ENCODE measurements at places on chromosomes 1 and 21.
A peak's percentile ranks its signal among the peaks of the same experiment; 100 is the strongest.

DNA sequence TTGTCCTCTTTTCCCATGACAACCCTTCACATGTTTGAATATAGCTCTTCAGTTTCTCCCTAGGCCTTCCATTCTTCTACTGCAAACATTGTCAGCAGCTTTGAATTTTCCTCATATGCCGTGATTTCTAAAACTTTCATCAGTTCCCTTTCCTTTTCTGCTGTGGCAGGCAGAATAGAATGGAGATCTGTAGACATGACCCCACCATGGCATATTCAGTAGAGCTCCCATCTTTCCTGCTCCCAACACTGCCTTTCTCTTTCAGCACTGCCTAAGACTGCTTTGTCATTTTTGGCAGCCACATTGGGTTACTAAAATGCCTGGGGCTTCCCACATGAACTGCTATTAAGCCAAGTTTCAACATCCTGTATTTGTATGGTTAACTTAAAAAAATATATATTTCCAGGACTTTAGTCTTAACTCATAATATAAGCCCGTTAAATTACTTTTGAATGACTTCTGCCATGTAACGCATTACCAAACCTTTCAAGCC lies 60.9 kb downstream of the TBX19 start:
- DNase-seq, result no peak

DNA sequence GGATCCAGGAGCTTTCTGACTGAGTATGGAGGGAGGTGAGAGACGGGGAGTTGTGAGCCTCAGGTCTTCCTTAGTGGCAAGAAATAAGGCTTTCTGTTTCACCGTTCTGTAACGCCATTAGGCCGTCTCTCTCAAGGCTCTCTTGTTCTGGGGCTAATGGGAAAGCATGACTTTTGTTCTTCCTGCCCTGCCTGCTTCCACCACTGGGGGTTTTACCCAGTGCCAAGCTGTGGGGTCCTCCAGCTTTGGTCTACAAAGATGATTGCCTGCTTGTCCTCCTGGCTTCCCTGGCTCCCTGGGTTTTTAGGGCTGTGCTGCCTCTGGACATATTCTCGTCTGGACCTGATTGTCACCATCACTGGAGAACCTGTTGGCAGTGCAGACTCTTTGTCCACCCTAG lies 74.8 kb upstream of the TINAGL1 start:
- DNase-seq, result no peak

GRCh38 chr1:214467078-214467585 lies 84.3 kb downstream of the PTPN14 start:
- DNase-seq, result no peak

GRCh38 chr1:116943438-116943837 lies 33.7 kb downstream of the PTGFRN start:
- DNase-seq, result no peak

DNA sequence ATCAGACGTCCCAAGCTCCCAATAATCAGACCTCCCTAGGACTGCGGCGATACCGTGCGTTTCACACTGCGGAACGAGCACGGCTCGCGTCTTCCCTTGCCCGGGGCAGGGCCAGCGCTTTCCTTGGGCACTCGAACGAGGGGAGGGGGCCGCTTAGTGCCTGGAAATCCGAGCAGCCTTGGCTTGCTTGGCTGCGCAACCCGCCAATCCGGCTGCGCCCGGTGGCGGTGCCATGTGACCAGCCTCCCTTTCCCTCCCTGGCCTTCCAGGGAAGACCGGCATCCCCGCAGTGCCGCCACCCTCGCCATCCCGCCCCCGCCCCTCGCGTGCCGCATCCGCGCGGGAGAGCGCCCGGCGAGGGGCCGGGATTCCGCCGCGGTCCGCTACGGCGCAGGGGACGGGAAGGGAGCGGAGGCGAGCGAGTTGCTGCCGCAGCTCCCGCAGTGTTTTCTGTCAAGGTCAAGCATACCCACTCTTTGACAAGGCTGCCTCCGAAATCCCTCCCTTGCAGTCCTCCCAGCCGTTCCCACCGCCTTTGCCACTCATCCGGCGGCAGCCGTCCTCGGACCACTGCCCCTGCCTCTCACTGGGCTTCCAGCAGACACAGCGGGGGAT lies 8.3 kb upstream of the RNF19B start:
- DNase-seq, result peak; percentile 54

DNA sequence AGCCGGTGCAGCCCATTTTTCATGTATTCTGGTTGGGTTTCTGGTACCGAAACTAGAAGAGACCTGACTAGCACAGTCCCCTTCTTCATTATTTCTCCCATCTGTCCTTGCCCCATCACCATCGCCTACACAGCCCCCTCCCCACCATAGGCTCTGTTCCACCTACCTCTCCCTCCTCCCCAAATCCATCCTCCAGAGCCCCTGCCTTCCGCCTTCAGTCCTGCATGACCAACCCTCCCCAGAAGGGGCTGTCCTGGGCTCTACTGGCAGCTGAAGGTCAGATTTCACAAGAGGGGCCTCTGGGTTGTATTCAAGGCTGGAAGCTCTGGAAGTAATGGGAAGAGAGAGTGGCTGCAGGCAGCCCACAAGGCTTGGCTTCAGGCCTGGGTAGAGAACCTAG lies 55.2 kb downstream of the SDC3 start:
- no peak for DNase-seq

DNA sequence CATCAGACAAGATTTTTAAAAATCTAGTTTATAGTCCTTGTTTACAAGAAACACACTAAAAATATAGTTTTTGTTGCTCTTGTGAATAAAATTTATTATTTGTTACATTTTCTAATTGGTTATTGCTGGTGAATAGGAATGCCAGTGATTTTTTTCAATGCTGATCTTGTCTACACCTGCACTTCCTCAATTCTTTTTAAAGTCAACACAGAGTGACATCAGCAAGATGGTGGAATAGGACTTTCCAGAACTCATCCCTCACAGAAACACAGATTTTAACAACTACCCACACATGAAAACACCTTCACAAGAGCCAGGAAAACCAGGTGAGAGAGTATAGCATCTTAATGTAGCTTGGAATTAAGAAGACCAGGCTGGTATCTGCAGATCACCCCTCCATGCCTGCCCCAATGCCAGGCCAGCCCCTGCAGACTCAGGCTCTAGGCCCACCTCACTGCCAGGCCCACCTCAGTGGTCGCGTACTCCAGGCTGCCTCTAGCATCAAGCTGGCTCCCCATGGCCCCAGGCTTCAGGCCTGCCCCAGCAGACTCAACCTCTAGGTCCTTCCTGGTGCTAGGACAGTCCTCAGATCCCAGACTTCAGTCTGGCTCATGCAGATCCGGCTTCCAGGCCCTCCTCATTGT lies 117.6 kb downstream of the WDR3 start:
- no peak for DNase-seq

DNA sequence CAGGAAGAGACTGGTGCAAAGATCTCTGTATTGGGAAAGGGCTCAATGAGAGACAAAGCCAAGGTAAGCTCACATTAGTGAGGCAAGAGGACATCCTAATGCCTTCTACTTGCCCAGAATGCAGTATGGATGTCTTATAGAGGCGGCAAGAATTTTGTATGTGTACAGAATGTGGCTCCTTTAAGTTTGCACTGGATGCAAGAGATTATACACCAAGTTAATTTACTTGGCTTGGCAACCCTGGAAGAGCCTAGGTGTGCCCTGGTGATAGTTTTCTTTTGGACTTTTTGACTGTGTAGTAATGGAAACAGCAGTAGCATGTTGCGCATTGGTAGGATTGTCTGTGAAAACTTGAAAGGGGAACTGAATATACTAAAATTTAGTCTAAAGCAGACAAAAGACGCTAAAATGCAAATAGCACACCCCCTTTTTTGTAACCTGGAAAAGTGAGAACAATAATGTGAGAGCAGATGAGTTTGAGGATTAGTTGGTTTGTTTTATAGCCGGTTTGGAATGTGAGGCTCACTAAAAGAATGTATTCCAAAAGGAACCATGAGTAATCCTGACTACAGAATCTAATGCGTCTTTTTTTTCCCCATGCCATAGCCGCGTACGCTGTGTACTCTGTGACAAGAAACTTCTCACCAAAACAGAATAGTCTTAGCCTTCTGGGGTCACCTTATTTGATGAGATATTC lies 18.1 kb downstream of the KHDRBS1 start:
- no peak for DNase-seq

DNA sequence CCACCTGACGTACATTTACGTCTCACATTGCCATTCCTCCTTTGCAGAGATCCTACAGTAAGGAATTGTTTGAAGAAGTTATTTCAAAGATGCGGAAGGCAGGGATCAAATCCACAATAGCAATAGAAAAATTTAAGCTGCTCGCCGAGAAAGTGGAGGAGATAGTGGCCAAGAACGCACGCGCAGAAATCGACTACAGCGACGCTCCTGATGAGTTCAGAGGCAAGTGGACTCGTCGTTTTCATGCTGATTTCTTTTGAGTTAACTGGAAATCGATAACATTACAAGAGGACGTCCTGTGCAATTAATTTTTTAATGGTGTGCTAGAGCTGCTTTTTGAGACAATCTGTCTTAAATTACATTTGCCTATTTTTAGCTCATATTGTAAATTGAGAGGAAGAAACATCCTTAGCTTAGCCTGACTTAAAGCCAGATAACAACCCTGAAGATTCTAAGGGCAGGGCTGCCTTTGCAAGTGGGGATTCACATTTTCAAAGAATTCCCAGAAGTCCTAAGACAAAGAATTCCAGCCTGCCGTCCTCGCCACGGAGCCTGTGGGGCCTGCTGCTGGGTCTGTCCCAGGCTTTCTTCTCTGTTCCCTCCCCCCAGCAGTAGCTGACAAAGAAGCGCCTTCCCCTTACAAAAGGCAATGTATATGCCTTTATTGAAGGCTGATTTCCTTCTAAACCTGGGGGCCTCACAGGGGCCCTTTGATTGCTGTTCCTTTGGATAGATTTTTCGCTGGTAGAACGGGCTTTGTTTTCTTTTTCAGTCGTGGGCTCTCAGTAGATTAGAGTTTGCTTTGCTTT lies 31.6 kb upstream of the KIF1B start:
- DNase-seq, result peak; percentile 43

- DNase-seq, result no peak
Observed at GRCh38 chr1:6367381-6368012, 26.1 kb downstream of the ACOT7 start.

DNA sequence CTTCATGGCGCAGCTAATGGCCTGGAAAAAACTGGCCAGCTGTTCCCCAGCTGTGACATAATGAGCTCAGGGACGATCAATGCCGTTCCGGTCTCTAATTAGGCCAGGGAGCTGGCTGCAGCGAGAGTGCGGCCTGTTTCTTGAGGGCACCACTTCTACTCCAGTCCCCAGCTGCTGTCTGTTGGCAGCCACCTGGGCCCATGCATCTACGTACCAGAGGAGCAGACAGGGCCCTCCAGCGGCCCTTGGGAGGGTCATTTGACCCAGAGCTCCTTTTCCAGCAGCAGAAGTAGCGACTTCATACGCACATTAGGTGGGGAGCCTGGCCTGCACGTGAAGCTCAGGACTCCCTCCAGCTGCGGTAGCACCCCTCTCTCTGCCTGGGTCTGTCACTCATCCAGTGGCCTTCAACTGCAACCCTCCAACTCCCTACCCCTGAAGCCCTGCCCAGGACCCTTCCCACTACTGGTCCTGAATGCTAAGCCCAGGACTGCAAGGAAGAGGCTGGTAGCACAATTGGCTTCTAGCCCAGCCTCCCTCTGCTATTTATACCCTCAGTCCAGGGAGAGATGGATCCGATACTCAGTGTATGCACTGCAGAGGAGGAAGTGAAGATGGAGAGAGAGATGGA lies 9.1 kb upstream of the GPR61 start:
- no peak for DNase-seq

- no peak for DNase-seq
Observed at GRCh38 chr1:203506858-203507626, 13.1 kb downstream of the OPTC start.

Data from neural crest cell (in vitro differentiated cells).